ENCODE measurements at places on chromosomes 3 and 15.

GRCh38 chr3:122515020-122515468 lies 305 bp upstream of the KPNA1 start:
- DNase-seq, result no peak

GRCh38 chr15:76945494-76946093 lies 14.0 kb downstream of the RCN2 start:
- no peak for DNase-seq

- no peak for DNase-seq
Observed at GRCh38 chr3:193872265-193872753, 263.6 kb upstream of the HES1 start.

DNA sequence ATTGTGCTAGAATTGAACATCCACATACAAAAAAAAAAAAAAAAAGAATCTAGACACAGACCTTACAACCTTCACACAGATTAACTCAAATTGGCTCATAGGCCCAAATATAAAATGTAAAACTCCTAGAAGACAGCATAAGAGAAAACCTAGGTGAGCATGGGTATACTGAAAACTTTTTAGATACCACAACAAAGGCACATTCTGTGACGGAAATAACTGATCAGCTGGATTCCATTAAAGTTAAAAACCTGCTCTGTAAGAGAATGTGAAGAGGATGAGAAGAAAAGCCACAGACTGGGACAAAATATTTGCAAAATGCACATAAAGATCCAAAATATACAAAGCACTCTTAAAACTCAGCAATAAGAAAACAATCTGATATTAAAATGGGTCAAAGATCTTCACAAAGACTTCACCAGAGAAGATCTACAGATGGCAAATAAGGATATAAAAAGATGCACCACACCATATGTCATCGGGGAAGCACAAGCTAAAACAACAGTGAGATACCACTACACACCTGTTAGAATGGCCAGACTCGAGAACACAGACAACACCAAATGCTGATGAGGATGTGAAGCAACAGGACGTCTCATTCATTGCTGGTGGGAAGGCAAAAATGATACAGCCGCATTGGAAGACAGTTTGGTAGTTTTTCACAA lies 167.9 kb downstream of the PDE8A start:
- no peak for DNase-seq

DNA sequence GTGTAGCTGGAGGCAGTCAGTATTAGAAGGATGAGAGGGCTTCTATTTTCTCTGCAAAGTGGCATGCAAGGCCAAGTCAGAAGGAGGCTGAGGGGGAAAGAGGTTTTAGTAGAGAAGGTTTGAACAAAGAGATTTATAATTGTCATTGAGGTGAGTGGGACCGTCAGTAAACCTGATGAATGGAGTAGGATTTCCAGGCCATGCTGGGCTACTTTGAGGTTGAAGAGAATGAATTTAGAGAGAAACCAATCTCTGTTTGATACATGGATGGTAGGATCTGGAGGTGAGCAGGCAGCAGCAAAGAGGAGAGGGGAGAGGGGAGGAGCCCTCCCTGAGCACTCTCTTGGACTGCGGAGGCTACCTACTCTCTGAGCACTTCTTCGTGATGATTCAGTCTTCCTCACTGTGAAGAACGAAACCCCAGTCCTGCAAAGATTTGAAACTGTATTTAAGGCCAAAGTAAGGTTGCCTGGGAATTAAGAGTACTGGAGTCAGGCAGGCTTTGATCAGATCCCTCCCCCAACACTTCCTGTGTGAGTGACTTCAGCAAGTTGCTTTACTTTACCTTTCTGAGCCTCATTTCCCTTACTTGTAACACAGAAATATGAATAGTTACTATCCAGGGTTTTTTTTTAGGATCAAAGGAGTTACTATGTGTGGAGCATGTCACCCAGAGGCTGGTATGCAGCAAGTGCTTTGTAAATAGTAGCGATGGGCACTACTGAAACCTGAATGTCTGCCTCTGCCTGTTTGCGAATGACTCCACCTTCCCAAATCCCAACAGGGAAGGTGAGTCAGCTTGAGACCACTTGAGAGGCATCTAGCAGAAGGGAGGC lies 75.8 kb downstream of the RPL39L start:
- DNase-seq, result no peak

GRCh38 chr3:40504636-40505430 lies 1.0 kb upstream of the ZNF620 start:
- DNase-seq, result no peak

DNA sequence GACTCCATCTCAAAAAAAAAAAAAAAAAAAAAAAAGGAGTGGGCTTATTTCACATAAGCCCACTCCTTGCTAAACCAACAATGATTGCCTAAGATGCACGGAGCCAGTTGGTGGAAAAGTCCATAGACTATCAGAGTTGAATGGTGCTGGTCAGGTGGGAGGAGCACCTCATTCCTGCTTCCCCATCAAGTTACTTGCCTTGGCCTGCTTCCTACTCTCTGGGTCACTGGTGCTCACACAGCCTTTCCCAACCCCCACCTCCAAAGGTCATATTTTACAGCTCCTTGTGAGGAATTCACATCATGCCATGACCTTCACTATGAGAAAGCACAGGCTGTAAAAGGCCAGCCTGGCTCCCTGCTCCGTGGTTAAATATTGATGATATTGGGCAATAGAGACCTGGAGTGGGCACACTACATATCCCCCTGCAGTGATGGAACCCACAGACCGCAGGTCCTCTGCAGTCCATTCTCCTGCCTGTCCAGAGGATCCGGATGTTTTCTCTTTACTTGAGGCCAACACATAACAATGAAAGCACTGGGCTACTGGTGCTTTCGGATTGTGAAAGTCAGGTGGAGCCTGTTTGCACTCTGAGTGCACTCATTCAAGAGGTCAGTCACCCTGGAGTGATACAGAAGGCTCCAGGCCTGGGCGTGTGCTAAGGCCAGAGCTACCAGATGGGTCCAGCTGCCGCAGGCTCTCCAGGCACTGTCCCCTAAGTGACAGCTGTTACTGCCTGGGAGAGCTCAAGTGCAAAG lies at the start of gene SLC51B:
Gene SLC51B (plus strand): TSS at position 664 of the 758 bp plus-strand sequence. CDS start 4,618 bp downstream, outside the sequence.
- DNase-seq, result no peak

- no peak for DNase-seq
Observed at GRCh38 chr3:150117076-150117475, 146.4 kb upstream of the PFN2 start.

Measured in activated CD4-positive, alpha-beta memory T cell treated with anti-CD3 and anti-CD28 coated beads, Interleukin-2, amount 10 ng/mL, durations not matched to agents 7 days and 5 days (primary cell).